Renal cortex interstitium (tissue), 15 donors: ENCODE measurements at places on chromosomes 1 and 21. TPM values are rescaled to one million over a fixed set of nuclear protein-coding genes. Genes with fewer than 3 reads are reported as not detected.

Gene GJC2
- polyA plus RNA-seq: 1.0 TPM

Gene BCL2L15
- polyA plus RNA-seq: 0.68 TPM

Gene LCE1B
- not detected for polyA plus RNA-seq

Gene ADAM30
- not detected for polyA plus RNA-seq
